Thyroid gland (tissue), 4 donors: ENCODE measurements at places on chromosomes 12 and 14. TPM values are rescaled to one million over a fixed set of nuclear protein-coding genes. Genes with fewer than 3 reads are reported as not detected.
A peak's percentile ranks its signal among the peaks of the same experiment; 100 is the strongest.

DNA sequence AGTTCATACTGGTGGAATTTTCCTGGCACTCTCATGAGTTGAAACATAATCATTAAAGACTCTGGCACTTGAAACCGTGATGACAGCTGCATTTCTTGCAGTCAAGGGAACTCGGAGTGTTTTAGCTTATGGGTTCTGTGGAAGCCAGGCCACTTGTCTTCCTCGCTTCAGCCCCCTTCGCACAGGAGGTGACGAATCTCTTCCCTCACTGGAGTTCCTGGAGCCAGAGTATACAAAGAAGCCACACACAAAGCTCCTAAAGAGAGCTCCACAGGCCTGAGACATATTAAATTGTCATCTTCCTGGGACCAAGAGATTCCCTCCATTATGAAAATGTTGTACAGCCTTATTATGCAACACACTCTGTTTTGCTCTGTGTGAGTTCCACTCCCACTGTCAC is 964.1 kb downstream of the TMEM121 start:
- H3K4me1 ChIP-seq, result no peaks in the 10 kb centered on the region
- no peaks in the 10 kb centered on the region for H3K36me3 ChIP-seq
- H3K27ac ChIP-seq, result no peak overlapping the region
- H3K27me3 ChIP-seq, result no peaks in the 10 kb centered on the region
- no peak for DNase-seq
- no peak overlapping the region for H3K4me3 ChIP-seq

DNA sequence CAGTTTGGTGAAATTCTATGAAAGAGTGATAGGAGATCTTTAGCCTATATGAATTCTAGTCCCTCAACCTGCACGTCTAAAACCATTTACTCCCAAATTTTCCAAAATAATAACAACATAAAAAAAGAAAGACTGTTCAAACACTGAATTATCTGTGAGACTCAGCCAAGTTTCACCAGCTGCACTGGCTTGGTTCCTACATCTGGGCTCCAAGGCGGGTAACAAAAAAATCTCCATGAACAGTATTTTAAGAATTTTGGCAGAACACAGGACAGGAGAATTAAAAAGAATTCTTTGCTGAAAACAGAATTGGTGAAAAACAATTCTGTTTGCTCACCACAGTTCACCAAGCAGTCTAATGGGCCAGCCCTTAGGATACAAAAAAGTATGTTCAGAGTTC is 536.8 kb upstream of the ATP2B1 start:
- no peak overlapping the region for H3K4me3 ChIP-seq
- H3K27ac ChIP-seq, result no peak overlapping the region
- H3K4me1 ChIP-seq, result peaks cover 9% of the 10 kb centered on the region
- H3K36me3 ChIP-seq, result no peaks in the 10 kb centered on the region
- no peak for DNase-seq
- no peaks in the 10 kb centered on the region for H3K27me3 ChIP-seq

DNA sequence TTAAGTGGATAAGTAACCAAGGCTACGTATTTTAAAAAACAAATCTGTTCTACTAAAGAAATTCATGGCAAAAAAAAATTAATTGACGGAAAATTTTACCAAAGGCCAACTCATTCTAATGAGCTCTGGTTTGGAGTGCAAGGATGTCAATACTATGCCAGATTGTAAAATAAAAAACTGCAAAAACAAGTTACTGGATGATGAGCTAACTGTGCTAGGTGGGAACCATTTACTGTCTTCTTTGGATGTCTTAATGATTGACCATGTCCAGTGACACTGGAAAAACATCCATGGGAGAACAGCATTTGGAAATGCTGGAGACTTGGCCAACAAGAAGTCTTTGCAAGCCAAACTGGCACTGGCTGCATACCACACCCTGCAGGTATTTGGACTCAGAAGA is 41.6 kb downstream of the KITLG start:
- H3K27ac ChIP-seq, result no peak overlapping the region
- no peak overlapping the region for H3K4me3 ChIP-seq
- peak; percentile 11 for DNase-seq
- no peaks in the 10 kb centered on the region for H3K36me3 ChIP-seq

The GLT8D2 gene
- 52.0 TPM for total RNA-seq

The CMA1 gene
- total RNA-seq, result not detected
